ENCODE measurements at places on chromosomes 7 and 10. TPM values are rescaled to one million over a fixed set of nuclear protein-coding genes. Genes with fewer than 3 reads are reported as not detected.

DNA sequence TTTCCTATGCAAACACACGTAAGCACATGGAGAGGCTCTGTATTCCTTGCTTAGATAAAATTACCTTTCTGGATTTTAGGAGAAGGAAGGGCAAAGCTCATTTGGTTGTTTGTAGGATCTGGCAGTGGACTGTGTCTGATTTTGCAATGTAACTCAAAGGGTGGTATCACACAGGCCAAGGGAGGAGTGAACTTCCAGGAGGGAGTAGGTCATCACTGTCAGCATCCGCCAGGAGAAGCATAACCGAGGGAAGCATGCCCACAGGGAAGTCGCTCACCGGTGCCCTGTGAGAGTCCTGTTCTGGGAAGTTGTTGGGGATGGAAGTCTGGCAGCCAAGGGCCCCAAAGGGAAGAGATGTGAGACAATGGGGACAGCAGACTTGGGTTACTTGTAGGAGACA lies 74.4 kb downstream of the CFAP58 start:
- no peak for DNase-seq

- DNase-seq = no peak
These were observed 229.8 kb upstream of the YAE1 start for GRCh38 chr7:39336442-39336841.

DNA sequence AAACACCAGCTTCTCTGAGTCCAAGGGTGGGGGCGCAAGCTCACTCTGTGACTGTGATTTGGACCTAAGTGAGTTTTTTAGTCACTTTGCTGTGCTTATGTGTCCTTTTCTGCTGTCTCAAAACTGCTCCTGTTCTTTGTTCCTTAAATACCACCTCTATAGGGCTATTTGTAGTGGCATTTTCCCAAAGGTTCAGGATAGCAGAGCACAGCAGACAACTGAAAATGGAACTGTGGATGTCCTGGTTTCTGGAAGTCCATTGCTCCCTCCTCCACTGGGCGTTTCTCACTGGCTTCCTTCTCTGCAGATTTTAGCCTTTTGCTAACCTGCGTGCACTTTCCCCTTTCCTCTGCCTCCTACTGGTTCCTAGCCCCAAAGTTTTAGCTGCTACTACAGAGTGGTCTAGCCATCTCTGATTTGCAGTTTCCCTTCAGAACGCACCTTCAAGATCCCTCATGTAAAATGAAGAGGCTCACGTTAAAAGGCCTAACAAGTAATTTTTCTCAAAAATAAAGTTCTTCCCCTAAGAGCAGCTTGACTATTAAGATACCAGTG lies 25.6 kb downstream of the BLVRA start:
- no peak for DNase-seq

GRCh38 chr10:36198322-36198721 lies 556.2 kb upstream of the FZD8 start:
- no peak for DNase-seq

DNA sequence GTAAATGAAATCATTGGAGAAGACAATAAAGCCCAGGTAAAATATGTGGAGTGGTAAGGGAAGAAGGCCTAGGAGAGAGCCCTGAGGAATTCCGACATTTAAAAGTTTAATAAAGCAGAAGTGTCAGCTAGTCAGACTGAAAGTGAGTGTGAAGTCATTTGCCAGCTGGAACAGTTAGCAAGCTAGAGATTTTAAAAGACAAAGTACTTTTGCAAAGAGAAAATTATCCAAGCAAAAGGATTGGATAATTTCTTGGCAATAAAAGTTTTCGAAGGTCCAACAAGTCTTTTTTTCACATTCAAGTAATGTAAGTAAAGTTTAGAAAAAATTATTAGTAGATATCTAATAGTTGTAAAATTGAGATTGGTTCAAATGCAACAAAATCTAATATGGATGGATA lies 27.1 kb upstream of the SEMA3C start:
- DNase-seq = no peak

- DNase-seq = no peak
These were observed 23.1 kb upstream of the MACC1 start for GRCh38 chr7:20240080-20240926.

GRCh38 chr10:59873896-59874295 lies 32.5 kb downstream of the CCDC6 start:
- no peak for DNase-seq

DNA sequence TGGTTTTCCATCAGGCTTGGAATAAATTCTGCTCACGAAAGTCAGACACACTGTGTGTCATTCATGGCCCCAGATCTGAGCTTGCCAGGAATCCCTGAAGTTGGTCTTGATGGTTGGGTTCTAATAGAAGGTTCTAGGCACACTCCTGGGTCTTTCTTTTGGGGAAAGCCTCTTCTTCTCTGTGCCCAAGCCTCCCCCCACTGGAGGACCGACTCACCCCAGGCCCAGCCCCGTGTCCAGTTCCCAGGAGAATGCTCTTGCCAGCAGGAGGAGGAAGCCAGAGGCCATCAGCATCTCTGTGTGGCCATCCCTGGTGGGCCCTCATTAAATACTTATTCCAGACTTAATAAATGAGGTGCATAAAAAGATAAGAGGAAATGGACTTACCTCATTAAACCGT lies 548.0 kb downstream of the TCERG1L start:
- DNase-seq = no peak

DNA sequence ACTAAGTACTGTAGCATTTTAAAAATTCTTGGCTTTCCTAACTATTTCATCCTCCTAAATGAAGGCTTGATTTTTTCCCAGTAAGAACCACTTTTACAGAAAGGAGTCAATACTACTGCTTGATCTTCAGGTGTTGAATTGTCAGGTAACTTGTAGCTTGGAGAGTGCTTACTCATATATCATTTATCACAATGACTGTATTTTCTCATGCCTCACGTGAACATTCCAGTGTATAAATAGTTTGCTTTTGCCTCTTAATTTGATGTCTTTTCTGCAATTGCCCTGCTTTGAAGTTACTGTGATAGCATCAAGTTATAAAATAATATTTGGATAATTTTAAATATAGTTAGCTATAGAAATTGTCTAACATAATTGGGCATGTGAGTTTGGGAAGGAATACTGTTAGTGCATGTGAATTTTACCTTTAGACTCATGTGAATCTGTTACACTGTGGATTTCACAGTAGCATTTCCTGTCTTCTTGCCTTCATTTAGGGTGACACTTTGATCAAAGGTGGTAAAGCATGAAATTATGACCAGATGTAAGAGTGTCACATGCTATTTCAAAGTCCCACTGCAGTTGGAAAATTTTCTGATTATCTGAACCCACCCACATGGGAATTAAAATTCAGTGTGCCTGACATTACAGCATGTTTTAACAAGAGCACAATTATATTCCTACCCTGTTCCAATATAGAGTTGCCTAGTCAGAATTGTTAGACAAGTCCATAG lies 962.8 kb downstream of the DNAJB9 start:
- DNase-seq = no peak

DNA sequence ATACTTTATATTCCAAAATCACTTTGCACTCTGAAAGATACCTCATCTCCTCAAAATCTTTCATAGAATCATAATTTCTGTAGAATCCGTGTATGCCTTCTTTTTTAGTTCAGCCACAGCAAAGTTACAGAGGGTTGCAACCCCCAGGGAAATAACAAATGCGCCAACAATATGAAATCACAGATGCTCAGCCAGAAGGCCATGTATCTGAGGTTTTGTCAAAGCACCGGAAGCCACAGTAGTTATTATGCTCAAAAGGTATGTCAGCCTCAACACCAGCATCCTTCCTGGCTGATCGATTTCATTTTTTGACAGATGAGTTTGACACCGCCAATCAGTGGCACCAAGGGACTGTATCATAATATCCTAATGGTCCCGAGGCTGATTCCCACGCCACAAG lies 204.1 kb downstream of the KCNMA1 start:
- DNase-seq = no peak

- DNase-seq = no peak
These were observed 34.9 kb downstream of the CALML3 start for GRCh38 chr10:5559642-5560141.

GRCh38 chr7:142997456-142997989 lies 29.4 kb downstream of the OR9A2 start:
- DNase-seq = no peak

DNA sequence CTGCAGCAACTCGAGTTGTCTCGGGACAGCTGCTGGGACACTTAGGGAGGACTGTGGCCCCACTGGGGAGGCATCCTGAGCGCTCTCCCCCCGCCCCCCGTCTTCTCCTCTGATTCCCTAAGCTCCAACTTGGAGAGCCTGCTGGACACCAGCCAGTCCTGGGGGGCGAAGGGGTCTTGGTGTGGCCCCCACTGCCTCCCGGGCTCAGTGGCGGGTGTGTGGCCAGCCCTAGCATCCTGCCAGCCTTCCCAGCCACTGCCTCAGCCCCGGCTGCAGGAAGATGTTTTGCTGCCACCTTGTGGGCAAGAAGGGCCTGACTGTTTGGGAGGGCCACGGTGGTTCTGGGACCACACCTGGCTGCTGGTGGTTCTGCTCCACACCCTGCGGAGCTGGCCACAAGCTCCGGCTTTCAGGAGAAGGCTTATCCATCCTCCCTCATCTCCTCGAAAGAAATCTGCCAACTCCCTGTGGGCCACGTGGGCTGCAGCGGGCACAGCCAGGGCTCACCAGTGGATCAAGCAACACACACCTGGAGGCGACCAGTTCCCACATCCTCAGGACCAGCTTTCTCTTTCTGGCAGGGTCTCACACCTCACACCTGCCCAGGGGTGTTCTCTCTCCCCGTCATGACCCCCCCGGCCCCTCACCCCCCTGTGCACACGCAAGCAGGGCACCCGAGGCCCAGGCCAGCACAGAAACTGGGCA lies 24.8 kb downstream of the AGAP3 start:
- DNase-seq = peak; percentile 78

DNA sequence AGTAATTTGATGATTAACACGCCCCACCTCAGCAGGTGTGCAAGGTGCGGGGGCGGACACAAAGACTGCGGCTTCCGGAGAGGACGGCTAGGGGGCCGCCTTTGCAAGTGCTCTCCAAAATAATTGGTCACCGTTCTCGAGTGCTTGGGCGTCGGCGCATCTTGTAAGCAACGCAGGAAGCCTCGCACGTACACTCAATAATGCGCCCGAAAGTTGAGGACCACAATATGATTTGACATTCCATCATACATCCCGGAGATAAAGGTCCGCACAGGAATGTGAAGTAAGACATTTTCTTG lies 114.7 kb downstream of the EBF3 start:
- no peak for DNase-seq

GRCh38 chr7:36788825-36789470 lies 64.7 kb upstream of the AOAH start:
- DNase-seq = no peak

- no peak for DNase-seq
These were observed 40.9 kb downstream of the ELFN1 start for GRCh38 chr7:1710936-1711335.

- peak; percentile 56 for DNase-seq
These were observed 13.4 kb downstream of the NIPSNAP2 start for GRCh38 chr7:55977831-55978230.

- no peak for DNase-seq
These were observed 265.4 kb downstream of the DNAJB6 start for GRCh38 chr7:157602156-157602555.

ZNF394 gene
- total RNA-seq = 19.4 TPM

CCDC3 gene
- total RNA-seq = 1.5 TPM

ZNF117 gene
- total RNA-seq = 2.4 TPM

ITPRID1 gene
- total RNA-seq = not detected

WDR86 gene
- not detected for total RNA-seq

LRGUK gene
- total RNA-seq = 0.13 TPM

NEBL gene
- 1.2 TPM for total RNA-seq

GPRIN2 gene
- not detected for total RNA-seq

All from dermis microvascular lymphatic vessel endothelial cell (primary cell).